ENCODE measurements at places on chromosomes 16 and 17.

DNA sequence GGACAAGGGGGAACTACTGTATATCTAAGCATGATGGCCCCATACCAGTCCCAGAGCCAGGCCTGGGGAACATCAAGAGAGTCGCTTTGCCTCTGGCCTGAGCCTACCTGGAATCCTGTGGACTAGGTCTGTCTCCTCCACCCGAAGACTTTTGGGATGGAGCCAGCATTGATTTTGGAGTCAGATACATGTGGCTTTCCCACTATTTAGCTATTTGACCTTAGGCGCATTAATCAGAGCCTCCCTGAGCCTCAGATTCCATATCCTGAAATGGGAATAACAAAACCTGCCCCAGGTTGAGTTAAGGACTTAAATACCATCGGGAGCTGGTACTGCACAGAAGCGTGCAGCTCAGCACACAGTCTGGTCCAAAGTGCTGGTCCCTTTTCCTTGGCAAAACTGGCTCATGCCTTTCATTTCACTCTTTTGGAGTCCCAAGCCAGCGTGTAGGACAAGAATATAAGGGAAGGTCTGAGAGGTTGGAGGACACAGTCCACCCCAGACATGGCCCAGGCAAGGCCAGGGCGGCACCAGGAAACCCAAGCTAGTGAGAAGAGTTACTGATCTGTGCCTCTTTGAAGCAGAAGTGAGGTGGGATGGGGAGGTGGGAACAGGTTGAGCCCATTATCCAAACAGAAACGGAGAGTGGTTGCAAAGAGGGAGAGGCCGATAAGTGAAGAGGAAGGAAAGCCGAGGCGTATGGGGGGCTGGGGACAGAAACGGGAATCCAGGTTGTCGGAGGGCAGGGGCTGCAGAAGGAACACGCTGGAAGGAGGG is 986 bp downstream of the FA2H start:
- no peak for DNase-seq

DNA sequence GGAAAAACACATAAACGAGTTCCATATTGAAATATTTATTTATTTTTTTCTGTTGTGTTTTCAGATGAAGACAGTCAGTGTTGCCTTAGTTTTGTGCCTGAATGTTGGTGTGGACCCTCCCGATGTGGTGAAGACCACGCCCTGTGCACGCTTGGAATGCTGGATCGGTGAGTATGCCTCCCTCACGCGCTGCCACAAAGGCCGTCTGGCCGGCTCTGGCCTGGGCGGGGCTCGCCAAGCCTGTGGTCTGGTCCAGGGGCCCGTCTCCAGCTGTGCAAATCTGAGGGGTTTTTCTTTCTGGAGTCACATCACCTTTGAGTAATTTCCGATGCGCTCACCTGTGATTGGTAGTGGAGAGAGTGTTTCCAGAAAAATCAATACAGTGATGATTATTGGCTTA is 81.0 kb downstream of the RPTOR start:
- no peak for DNase-seq

DNA sequence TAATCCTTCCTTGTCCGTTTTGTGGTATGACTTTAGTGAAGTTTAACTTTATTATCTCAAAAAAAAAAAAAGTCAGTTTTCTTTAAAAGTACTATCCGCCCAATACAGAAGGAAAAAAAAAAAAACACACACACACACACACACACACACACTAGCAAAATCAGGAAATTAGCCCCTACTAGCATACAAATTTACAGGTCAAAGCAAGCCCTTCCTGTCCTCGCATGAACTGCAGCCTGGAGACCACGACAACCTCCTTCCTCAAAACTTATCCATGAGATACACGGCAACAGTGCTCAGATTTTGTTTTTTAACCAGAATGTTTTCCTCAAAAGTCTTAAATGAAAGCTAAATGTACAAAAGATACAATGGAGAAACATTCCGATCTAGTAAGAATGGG is 16.2 kb downstream of the NCOR1 start:
- DNase-seq = no peak

GRCh38 chr16:70418993-70419318 is 19.9 kb downstream of the ST3GAL2 start:
- no peak for DNase-seq
